GM12864 (cell line): ENCODE measurements at places on chromosomes 11 and 22.

DNA sequence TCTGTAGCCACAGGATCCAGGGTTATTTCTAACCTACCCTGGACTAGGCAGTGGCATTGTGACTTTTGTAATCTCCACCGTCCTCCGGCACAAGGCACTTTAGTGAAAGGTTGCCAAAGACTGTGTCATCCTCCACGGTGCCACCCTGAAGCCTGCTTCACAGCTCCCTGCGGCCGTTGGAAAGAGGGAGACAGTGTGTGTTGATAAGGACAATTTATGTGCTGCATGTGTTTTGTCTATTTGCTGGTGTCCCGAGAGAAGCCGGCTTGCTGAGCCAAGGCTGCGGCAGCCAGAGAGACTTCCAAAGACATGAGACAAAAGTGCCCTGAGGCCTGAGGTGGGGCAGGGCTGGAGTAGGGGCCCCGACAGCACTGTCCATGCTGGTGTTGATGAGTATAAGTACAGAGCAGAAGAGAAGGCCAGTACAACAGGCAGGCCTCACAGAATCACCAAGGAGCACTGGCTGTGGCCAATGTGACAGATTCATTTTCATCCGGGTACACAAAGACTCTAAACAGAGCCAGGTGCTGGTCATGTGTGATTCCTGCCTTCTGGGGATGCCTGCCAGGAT lies 40.9 kb downstream of the GALNT18 start:
- no peak for DNase-seq

- no peak for DNase-seq
These were observed 39.7 kb upstream of the MMP12 start for GRCh38 chr11:102914238-102915043.

DNA sequence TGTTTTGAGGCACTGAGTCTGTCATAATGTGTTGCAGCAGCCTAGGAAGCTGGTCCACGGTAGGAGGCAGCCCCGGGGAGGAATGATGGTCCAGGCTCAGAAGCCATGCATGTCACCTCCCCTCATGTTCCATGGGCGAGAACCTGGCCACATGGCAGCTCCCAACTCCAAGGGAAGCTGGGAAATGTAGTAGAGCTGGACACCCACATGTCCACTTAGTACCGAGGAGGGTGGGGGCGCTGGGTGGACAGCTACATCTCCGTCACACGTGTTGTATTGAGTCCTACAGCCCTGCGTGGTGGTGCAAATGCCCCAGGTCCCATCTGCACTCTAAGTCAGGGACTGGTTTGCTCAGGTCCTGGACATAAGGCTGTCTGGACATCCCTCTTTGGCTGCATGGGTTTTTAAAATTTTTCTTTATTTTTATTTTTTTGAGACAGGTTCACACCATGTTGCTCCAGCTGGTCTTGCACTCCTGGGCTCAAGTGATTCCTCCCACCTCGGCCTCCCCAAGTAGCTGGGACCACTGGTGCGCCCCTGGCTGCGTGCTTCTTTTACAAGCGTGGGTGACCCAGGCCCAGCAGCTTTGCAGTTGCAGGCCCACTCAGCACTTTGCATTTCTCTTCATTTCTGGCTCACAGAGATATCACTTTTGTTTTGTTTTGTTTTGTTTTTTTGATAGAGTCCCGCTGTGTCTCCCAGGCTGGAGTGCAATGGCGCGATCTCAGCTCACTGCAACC lies 3.9 kb upstream of the CTTN start:
- DNase-seq, result no peak

DNA sequence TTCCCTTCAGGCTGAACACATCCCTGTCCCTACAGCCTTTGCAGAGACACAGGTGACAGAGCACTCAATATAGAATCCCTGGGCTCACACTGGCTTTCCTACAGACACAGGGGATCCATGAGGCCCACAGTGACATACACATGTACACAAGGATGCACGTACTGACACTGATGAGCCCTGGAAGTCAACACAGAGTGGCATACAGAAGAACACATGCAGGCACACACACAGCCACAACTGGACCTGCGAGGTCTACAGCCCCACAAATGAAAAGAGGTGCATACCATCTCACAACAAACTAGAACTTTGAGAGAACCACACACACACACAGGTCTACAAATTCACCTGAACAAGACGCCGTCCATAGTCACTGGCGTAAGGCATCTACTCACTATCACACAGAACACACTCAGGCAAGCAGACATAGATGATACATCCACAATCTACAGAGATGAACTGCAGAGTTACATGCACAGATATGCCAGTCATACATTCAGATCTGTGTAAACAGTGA lies 3.5 kb upstream of the ZNF74 start:
- no peak for DNase-seq

DNA sequence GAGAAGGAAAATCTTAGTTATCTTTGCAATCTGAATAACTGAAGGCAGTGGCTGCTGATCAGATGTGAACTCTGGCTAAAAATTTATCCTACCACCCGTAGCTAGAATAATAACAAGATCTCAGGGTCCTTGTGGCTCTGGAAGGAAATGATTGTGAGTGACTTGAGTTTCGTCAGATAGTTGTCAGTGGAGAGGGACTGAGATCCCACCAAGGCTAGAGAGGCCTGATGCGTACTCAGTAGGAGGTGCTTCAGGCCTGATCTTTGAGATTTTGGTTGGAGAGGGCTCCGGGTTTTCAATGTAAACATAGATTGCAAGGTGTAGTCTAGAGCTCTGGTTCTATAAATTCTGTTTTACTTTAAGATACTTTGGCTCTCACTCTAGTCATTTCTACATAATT lies 1.4 kb downstream of the MADD start:
- DNase-seq, result no peak

- no peak for DNase-seq
These were observed 31.4 kb downstream of the ADAMTS8 start for GRCh38 chr11:130396965-130397364.
